ENCODE measurements at places on chromosomes 16 and 17. TPM values are rescaled to one million over a fixed set of nuclear protein-coding genes. Genes with fewer than 3 reads are reported as not detected.

- DNase-seq = no peak
Measured at GRCh38 chr17:47188271-47188875, 722 bp downstream of the CDC27 start.

GRCh38 chr16:22210854-22211253 is 4.8 kb downstream of the EEF2K start:
- DNase-seq = no peak

GRCh38 chr16:54932021-54932660 is 1.5 kb downstream of the IRX5 start:
- no peak for DNase-seq

GRCh38 chr16:29811170-29811895 is 660 bp upstream of the PRRT2 start:
- DNase-seq = no peak

DNA sequence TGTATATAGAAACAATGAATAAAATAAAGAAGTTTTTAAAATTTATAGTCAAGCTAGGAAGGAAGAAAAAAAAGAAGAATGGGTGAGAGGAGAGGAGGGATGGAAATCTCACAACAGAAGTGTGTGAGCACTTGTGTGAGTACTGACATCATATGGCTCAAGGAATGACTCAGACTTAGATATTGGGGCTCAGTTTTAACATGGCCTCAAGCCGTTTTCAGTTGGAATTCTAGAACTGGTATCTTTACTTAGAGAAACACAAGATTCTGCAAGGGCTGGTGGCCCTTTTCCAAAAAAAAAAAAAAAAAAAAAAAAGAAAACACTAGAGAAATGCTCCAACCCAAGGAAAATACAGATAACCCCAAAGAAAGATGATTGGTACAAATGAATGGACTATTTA is 55.1 kb downstream of the STXBP4 start:
- no peak for DNase-seq

DNA sequence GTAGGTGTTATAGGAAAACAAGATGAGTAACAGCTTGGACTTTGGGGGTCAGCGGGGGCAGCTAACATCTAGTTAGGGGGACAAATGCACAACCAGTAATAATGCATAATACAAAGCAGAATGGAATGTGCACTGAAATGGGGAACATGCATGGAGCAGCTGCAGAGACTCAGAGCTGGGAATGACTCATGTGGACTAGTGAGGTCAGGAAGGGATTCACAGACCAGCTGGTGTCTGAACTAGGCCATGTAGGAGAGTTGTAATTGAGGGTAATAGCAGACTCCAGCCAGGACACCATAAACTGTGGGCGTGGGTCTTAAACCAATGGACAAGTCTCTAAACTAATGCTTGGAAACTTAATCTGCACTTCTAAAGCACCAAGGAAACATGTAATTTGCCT is 176.8 kb upstream of the ASIC2 start:
- peak; percentile 22 for DNase-seq

DNA sequence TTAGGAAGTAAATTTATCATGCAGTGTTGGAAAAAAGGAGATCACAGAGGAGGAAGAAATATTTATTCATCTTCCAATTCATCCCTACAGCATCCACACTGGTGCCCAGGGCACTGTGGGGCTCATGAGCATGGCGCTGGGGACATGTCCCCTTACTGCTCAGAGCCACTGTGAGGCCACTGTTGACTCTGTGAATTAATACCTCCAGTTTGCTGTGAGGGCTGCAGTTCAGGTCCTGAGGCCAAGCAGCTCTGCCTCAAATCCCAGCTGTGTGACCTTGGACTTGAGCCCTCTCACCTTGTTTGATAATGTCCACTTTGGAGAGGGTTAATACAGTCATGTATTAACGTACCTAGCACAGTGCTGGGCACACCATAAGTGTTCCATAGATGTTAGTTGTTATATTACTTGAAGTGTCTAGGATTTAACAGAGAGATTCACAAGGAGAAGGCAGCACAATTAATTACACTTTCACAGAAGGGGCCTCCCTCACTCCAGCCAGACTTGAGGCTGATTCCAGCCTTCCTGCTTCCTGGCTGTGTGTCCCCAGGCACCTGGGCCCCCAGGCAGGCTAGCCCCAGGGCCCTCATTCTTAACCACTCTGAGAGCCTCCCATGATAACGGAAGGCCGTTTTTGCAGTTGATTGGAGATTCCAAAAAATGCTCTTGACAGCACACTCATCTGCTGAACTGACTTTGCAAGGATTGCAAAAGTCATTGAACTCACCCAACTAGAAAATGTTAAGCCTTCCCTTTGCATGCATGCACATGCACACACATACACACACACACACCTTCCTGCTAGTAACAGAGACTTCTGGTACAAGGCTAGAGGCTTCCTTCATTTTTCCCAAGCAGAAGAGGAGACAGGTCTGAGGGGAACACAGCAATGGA is 29.4 kb downstream of the KATNIP start:
- no peak for DNase-seq

GRCh38 chr17:39576187-39576586 is 31.5 kb downstream of the NEUROD2 start:
- no peak for DNase-seq

GRCh38 chr16:35140293-35140986 is 1681.0 kb downstream of the TP53TG3F start:
- no peak for DNase-seq

DNA sequence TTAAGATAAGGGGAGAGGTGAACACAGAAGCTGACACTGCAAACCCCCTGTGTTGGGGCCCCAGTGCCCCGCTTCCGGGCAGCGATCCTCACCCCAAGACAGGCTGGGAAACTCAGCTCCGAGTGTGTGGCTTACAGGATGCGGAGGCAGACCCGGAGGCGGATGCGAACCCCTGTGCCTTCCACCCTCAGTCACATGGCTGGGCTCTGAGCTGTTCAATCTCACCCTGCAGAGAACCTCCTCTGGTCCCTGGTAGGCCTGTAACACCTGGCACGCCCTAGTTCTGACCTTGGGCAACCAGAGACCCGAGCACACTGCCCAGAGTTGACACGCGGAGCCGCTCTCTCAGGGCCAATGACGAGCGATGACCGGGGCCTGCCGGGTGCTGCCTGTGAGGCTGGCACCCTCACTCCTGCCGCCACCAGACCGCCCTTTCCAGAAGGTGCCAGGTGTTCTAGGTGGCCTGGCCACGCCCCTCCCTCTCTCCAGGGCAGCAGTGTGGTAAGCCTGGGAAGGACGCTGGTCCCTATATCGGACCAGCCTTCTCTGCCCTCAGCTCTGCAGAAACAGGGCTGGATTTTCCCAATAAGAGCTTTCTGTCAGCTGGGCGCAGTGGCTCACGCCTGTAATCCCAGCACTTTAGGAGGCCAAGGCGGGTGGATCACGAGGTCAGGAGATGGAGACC is 23.3 kb downstream of the MEAK7 start:
- DNase-seq = no peak

DNA sequence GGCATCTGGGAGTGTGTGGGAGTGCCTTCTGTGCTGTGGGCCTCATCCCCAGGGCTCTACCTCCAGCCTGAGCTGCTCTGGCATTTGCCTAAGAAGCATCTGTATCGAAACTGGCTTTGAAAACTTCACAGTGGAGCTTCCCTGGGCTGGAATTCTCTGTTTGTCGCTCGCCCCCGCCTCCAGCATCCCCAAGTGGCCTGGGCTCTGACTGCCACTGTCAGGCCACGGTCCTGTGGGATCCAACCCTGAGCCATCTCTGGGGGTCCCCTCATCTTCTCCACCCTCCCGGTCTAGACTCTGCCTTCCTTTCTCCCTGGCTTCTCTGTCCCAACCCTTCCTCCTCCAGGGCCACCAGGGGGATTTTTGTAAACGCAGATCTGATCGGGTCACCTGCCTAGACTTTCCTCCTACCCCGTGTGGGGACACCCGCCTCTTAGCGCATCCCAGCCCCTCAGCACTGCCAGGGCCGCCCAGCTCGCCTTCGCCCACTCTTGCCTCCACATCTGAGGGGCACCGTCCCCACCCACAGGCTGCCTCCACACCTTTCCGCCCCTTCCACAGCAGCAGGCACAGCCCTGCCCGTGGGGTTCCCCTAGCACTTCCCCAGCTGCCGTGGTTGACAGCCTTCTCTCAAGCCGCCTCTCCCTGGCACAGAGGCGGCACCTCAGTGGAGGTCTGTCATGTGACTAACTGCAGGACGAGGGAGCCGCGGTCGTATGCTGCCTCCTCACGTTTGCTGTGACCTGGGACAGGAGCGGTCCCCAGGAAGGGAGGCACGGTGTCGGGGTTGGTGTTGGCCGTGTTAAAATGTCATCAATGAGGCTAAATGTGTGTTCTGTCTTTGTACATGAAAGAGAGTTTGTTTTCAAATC is 12.0 kb downstream of the TBC1D24 start:
- no peak for DNase-seq

The TBC1D3I gene
- polyA plus RNA-seq = 0.94 TPM

The OSGIN1 gene
- polyA plus RNA-seq = 0.59 TPM

The SOST gene
- not detected for polyA plus RNA-seq

The DNAI2 gene
- polyA plus RNA-seq = 0.14 TPM

The TP53TG3F gene
- not detected for polyA plus RNA-seq

The CACNG1 gene
- 267 TPM for polyA plus RNA-seq
